Skeletal muscle cell (primary cell): ENCODE measurements at places on chromosomes 13 and 19.

DNA sequence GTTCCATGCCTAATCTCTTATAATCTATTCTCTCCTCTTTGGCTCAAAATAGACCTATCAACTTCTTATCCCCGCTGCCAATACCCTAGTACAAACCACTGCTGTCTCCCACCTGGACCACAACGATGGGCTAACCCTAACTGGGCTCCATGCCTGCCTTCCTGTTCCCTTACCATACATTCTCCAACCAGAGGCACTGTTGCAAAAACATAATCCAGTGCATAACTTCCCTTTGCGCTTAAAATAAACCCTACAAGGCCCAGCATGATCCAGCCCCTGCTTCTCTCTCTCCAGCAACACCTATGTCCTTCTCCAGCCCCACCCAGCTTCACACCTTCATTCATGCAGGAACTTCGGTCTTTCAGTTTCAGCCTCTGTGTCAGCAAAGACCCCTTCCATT is 27.4 kb upstream of the CEBPA start:
- no peak for DNase-seq

GRCh38 chr13:113406321-113407102 is 42.6 kb upstream of the GRTP1 start:
- no peak for DNase-seq

DNA sequence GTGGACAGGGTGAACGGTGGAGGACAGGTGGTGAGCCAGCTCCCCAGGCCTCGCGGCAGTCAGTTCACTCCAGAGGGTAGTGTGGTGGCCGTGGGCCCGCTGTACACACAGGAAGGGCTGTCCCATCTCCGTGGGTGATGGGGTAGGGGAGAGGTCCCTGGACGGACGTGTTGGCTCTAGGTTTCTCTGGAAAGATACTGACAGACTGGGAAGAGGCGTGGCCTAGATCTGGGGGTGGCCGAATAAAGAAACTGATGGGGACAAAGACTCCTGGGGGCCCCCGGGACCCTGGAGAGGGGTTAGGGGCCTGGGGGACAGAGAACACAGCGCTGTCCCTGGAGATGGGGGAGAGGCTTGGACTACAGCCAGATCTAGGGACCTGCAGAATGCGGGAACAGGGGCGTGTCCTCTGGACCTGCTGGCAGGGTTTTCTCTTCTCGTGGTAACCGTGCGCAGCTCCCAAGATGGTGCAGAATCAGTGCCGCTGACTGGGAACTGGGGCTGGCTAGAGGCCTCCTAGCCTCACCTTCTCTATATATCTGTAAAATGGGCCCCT is 4.0 kb upstream of the PRAM1 start:
- DNase-seq = no peak

- DNase-seq = no peak
These were observed 147.4 kb downstream of the RNF17 start for GRCh38 chr13:24911133-24911908.

DNA sequence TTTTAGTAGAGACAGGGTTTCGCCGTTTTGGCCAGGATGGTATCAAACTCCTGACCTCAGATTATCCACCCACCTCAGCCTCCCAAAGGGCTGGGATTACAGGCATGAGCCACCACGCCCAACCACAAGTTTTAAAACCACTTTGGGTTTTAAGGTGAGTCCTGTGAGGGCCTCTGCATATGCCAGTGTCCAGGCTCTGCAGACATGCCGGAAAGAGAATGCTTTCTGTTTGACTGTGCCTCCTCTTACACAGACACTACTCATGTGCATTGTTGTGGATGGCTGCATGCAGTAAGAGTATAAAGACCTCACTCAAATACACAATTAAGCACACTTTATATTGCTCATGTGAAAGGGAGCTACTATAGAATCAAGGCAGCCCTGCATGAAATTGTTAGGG is 20.8 kb upstream of the SLC25A30 start:
- DNase-seq = no peak

DNA sequence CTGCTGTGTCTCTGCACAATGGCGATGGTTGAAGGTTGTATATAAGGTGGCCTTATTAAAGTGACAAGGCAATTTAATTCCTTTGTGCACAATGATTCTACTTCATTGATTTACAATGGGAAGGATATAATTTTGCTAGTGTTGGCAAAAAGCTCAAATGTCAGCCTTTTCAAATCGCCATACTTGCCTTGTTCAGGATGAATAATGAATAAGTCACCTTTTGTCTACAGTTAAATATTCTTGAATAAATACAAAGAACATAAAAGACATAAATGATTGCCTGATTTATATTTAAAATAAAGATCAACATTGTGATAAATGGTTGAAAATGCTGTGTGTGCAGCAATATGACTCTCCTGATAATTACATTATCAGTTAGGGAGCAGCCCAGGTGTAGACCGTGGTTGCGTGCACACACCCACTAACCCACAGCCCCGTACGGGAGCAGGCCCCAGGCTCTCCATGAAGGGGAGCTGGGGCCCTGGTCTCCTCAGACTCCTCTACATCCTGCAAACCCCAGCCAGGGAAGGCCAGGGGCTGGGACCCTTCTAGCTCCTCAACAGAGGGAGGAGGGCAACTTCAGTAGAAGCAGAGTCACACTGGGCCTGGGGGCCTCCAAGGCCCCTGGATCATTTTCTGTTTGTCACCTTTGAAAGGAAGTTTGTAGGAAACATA is 64.9 kb downstream of the TEX29 start:
- no peak for DNase-seq

GRCh38 chr19:33813391-33814101 is 16.9 kb downstream of the KCTD15 start:
- DNase-seq = no peak

DNA sequence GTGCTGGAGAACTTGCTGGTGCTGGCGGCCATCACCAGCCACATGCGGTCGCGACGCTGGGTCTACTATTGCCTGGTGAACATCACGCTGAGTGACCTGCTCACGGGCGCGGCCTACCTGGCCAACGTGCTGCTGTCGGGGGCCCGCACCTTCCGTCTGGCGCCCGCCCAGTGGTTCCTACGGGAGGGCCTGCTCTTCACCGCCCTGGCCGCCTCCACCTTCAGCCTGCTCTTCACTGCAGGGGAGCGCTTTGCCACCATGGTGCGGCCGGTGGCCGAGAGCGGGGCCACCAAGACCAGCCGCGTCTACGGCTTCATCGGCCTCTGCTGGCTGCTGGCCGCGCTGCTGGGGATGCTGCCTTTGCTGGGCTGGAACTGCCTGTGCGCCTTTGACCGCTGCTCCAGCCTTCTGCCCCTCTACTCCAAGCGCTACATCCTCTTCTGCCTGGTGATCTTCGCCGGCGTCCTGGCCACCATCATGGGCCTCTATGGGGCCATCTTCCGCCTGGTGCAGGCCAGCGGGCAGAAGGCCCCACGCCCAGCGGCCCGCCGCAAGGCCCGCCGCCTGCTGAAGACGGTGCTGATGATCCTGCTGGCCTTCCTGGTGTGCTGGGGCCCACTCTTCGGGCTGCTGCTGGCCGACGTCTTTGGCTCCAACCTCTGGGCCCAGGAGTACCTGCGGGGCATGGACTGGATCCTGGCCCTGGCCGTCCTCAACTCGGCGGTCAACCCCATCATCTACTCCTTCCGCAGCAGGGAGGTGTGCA is 587 bp downstream of the S1PR4 start:
- DNase-seq = no peak

GRCh38 chr13:112168761-112169160 is 101.8 kb downstream of the SOX1 start:
- DNase-seq = no peak

DNA sequence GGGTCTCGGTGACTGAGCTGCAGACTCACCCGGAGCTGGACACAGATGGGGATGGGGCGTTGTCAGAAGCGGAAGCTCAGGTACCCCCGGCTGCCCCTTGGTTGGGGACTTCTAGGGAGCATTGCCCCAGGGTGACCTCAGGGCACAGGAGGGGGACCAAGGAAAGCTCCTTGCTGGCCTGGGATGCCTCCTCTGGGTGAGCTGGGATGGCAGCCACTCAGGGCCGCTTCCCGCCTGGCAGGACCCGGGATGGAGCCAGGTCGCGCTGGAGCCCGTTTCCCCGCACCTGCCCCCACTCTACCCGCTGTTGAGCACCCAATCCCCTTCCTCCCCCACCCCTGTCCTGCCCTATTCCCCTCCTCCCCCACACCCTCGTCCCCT is 10.8 kb downstream of the PRKCSH start:
- no peak for DNase-seq

DNA sequence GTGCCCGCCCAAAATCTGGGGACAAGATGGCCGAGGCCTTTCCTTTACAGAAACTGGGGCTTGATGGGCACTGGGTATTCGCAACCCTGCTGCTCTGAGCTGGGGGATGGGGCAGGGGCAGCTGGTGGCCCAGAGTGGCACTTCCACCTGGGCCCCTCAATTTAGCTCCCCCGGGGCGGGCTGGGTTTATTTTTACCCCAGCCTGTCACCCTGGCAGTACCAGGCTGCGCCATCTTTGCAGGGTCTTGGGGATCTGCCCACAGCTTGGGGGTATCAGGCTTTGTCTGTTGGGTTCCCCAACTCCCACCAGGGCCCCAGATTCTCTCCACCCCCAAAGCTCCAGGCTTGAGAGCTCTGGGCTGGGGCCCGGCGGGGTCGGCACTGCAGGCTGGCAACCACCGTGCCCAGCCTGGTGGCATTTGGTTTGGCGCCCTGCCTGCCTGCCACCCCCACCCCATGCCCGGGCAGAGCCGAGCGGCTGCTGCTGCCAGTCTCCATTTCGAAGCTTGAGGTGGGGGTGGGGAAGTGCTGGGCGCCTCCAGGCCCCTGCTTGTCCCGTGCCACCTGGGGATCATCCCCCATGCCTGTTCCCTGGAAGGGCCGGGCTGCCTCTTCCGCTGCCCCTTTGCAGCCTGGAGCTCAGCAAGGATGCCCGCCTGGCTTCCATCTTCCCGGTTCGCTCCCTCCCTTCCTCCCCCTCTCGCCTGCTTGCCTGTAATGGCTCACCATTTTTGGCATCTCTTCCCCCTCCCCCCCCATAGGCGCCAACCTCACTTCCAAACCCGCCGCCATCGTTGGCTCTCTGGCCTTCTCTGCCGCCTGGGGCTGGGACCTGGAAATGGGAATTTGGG is 11.4 kb downstream of the NFIX start:
- DNase-seq = no peak
